ENCODE measurements at places on chromosomes 12 and 14. TPM values are rescaled to one million over a fixed set of nuclear protein-coding genes. Genes with fewer than 3 reads are reported as not detected.

DNA sequence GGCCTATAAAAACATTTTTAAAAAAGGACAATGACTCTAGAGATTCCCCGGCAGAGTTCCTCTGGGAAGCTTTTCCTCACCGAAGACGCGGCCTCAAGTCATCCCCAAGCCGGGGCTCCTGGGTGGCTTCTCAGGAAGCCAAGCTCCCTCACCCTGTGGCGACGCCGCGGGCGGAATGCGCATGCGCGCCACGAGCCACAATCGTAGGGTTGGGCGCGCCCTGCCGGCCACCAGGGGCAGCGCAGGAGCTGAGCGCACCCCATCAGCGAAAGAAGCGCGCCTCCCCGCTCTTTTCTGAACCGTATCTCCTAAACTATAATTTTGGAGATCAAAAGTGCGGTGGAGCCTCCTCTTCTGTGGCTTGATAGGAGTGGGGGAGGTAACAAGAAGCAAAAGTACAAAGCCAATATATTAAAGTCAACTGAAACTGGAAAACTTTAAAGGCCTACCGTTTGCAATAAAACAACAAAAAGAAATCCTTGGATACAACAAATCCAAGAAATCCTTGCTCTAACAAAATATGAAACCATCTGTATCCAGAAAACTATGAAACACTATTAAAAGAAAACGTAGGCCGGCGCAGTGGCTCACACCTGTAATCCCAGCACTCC lies 17.4 kb upstream of the CHFR start:
- peak; percentile 34 for DNase-seq
- H3K4me3 ChIP-seq = no peak overlapping the region
- no peaks in the 10 kb centered on the region for H3K36me3 ChIP-seq
- peaks cover 17% of the 10 kb centered on the region for H3K4me1 ChIP-seq
- peaks cover 52% of the 10 kb centered on the region for H3K27me3 ChIP-seq

GRCh38 chr12:19553175-19553574 lies 113.9 kb downstream of the AEBP2 start:
- no peaks in the 10 kb centered on the region for H3K4me1 ChIP-seq
- no peak overlapping the region for H3K4me3 ChIP-seq
- no peaks in the 10 kb centered on the region for H3K27me3 ChIP-seq
- DNase-seq = no peak
- H3K27ac ChIP-seq = no peak overlapping the region

DNA sequence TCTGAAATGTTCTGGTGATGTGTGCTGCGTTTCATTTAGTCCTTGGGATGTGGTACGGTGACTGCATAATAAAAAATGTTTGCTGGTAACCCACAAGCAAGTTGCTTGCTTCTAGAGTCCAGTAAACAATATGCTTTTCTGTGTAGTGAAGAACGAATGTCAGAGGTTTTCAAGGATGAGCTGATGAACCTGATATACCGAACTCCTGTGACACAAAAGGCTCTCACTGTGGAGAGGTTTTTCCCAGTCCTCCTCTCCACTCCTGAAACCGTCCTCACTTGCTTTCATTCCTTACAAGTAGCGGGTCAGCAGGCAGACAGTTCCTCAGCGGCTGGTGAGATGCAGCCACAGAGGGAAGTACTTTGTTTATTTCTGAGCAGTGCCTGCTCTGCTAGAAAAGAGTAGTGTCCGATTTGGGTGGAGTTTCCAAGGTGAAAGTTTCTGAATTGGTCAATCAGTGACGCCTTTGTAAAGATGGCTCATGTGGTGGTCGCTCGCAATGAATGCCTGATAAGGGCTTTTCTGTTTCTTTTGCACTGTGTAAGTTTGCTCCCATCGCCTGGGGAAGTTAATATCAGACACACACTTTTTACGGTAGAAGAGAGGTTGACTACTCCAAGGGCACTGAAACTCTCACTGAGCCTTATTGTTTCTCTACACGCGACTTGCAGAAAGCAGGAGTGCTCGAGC lies 3.0 kb downstream of the ETV6 start:
- H3K4me3 ChIP-seq = peak overlapping the region; percentile 96
- peaks cover 64% of the 10 kb centered on the region for H3K4me1 ChIP-seq
- no peak for DNase-seq
- no peaks in the 10 kb centered on the region for H3K27me3 ChIP-seq
- H3K27ac ChIP-seq = peak overlapping the region; percentile 86
- H3K36me3 ChIP-seq = no peaks in the 10 kb centered on the region

DNA sequence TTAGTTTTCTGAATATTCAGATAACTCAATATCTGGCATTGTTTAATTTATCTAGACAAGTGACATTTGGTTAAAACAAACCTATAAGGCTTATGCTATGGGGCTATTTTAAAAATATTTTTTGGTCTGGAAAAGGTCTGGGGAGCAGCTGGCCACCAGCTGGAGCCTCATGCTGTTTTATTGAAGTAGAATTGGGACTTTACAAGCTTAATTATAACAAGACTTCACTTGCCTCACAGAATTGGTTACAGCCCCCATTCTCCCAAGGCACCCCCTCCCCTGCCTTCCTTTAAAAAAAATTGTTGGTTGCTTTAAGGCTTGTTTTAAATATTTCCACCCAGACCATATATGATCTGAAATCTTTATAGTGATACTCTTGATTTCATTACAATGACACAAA lies 453.9 kb downstream of the ADAMTS20 start:
- H3K4me3 ChIP-seq = no peak overlapping the region
- no peaks in the 10 kb centered on the region for H3K4me1 ChIP-seq
- no peaks in the 10 kb centered on the region for H3K27me3 ChIP-seq
- H3K27ac ChIP-seq = no peak overlapping the region

DNA sequence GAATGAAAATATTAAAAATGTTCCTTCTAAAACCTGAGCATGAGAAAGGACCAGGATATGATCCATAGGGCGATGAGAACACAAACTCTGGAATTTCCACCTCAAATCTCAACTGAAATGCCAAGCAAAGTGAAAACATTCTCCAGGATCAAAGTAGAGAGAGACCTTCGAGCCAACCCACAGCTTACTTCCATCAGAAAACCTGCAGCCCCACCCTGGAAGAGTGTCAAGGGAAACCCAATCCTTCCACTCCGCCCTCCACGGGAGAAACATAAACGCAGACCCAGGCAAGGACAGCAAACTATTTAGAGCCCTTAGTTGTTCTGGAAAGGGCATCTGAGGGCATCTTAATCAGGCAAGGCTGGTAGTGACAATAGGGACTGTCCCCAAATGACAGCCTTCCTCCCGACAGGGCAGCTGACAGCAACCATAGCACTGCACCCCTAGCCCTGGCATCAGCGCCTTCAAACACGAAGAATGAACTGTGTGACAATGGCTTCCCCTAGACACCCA lies 21.8 kb downstream of the SLC15A4 start:
- H3K27me3 ChIP-seq = no peaks in the 10 kb centered on the region
- no peak overlapping the region for H3K27ac ChIP-seq

GRCh38 chr12:113643177-113643974 lies 171.7 kb upstream of the LHX5 start:
- H3K27me3 ChIP-seq = no peaks in the 10 kb centered on the region
- no peaks in the 10 kb centered on the region for H3K36me3 ChIP-seq
- H3K4me3 ChIP-seq = no peak overlapping the region
- no peaks in the 10 kb centered on the region for H3K4me1 ChIP-seq

DNA sequence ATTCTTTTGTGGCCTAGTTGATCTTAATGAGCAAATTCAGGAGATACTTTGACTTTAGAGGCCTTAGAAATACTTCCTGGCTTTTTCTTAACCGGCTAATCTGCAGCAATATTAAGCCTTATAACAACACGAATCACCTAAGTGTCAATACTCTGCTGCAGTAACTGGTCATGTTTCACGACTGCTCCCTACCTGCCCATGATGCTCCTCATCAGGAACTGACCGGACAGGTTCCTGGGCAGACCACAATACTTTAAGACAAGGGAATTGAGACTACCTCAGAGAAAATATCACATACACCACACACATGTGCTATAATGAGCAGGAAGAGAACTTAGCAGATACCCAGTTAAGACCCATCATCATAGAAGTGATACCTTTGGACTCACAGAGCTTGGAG lies 211.9 kb upstream of the BMP4 start:
- no peak for DNase-seq
- no peaks in the 10 kb centered on the region for H3K36me3 ChIP-seq
- H3K4me1 ChIP-seq = no peaks in the 10 kb centered on the region

DNA sequence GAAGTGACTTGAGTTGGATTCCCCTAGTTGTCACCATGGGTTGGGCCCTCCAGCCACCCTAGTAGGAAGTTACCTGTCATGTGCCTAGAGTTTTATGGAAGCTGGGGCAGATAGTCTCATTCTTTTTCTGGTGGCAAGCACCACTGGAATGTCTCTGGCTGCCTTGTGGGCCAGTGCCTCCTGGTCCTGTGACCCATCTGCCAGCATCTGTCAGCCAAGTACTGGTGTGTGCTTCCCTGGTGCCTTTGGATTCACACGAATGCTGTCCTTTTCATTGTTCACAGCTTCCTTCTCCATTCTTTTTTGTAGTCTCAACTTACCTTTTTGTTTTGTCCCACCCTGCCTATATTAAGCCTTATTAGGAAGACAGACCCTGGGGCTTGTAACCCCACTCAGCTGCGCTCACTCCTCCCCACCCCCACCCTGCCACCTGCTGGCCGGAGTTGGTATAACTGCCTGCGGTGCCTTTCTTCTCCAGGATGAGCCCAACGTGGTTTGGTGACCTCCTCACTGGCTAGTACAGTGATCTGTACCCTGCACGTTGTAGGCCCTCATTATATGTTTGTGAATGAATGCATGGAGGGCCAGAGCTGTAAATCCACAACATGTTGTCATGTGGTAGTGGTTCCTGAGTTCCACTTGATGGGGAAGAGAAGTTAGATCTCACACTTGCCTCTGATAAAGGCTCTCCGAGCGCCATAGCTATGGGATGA lies 125.7 kb downstream of the TSPAN9 start:
- peak; percentile 20 for DNase-seq
- no peak overlapping the region for H3K27ac ChIP-seq
- H3K36me3 ChIP-seq = no peaks in the 10 kb centered on the region
- H3K27me3 ChIP-seq = peaks cover 28% of the 10 kb centered on the region

DNA sequence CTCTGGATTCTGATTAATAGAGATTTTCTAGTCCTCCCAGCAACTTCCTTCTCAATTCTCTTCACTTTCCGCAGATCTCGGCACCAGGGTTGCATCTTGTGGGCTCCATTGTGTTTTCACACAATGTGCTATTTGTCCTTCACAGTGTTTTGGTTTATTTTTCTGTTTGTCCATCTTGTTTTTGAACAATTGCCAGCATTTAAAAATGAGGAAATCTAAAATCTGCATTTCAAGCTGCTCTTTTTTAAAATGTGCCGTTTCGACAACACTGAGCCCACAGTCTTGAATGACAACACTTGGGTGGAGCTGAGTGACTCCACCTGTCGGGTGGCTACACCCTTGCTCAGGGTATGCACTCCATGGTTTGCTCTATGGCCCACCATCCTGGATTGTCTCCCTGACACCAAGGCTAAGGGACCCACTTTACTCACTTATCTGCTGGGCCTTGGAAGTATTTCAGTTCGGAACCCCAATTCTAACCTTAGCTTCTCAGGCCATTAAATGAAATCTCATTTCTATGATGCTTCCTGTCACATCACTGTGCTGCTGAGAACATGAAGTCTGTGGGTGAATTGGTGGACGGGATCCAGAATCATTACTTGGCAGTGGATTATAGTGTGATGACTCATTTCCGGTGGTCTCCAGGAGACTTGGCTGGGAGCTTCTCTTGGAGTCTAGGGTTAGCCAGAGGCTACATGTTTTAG lies 3.4 kb upstream of the MYRFL start:
- no peaks in the 10 kb centered on the region for H3K36me3 ChIP-seq
- no peak for DNase-seq
- H3K4me1 ChIP-seq = no peaks in the 10 kb centered on the region
- no peak overlapping the region for H3K27ac ChIP-seq
- no peaks in the 10 kb centered on the region for H3K27me3 ChIP-seq

GRCh38 chr12:106981788-106982187 lies 5.2 kb downstream of the MTERF2 start:
- H3K4me3 ChIP-seq = no peak overlapping the region
- H3K36me3 ChIP-seq = no peaks in the 10 kb centered on the region
- H3K27ac ChIP-seq = no peak overlapping the region
- no peaks in the 10 kb centered on the region for H3K27me3 ChIP-seq
- peaks cover 9% of the 10 kb centered on the region for H3K4me1 ChIP-seq

DNA sequence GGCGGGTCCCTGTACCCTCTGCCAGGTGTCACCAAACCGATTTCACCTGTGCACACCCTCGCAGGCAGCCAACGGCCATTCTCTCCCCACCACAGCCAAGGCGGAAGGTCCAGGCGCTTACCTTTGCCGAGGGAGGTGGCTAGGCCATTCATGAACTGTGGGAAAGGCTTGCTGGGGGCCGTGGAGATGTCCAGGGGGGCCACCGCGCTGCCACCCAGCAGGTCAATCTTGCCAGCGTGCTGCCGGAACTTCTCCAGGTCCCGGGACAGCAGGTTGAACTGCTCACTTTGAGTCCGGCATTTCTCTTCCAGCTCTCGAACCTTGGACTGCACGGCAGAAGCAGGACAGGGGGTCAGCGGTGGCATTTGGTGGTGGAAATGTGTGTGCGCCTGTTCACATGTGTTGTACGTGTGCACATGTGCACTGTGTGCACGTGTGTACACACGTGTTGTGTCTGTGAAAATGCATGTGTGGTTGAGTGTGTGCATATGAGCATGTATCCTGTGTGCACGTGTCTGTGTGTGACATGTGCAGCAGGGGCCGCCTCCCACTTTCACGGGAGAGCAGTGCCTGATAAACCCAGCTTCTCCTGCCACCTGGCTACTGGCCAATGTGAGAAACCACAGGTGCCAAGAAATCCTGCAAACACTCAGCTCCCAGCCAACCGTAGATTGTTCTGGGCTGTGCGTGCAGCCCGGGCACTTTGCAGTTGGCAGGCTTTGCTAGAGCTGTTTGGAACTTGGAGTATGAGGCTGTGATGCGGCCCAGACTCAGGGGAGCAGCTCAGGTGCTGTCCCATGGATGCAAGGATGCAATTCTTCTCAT lies 118.9 kb downstream of the PIWIL1 start:
- no peak overlapping the region for H3K27ac ChIP-seq
- no peaks in the 10 kb centered on the region for H3K4me1 ChIP-seq
- H3K4me3 ChIP-seq = no peak overlapping the region
- DNase-seq = no peak

GRCh38 chr14:71711125-71711524 lies 221.1 kb upstream of the RGS6 start:
- no peak for DNase-seq
- no peaks in the 10 kb centered on the region for H3K4me1 ChIP-seq
- no peak overlapping the region for H3K27ac ChIP-seq
- H3K4me3 ChIP-seq = no peak overlapping the region

GRCh38 chr12:11758510-11759493 lies 109.3 kb downstream of the ETV6 start:
- H3K4me3 ChIP-seq = no peak overlapping the region
- DNase-seq = peak; percentile 83
- peak overlapping the region; percentile 81 for H3K27ac ChIP-seq
- H3K36me3 ChIP-seq = peaks cover 45% of the 10 kb centered on the region
- H3K4me1 ChIP-seq = peaks cover 81% of the 10 kb centered on the region
- no peaks in the 10 kb centered on the region for H3K27me3 ChIP-seq

GRCh38 chr12:123524378-123524777 lies 9.1 kb downstream of the RILPL1 start:
- H3K36me3 ChIP-seq = no peaks in the 10 kb centered on the region
- H3K27me3 ChIP-seq = peaks cover 8% of the 10 kb centered on the region
- no peak overlapping the region for H3K27ac ChIP-seq

- H3K27ac ChIP-seq = no peak overlapping the region
- no peaks in the 10 kb centered on the region for H3K27me3 ChIP-seq
- H3K36me3 ChIP-seq = peaks cover 97% of the 10 kb centered on the region
- no peak for DNase-seq
- H3K4me1 ChIP-seq = no peaks in the 10 kb centered on the region
These were observed 69.3 kb downstream of the HECTD1 start for GRCh38 chr14:31138301-31138700.

The RBP5 gene
- not detected for polyA plus RNA-seq

The TAS2R8 gene
- not detected for polyA plus RNA-seq

The SUOX gene
- polyA plus RNA-seq = 9.7 TPM

The LTBR gene
- polyA plus RNA-seq = 149 TPM

The SPX gene
- polyA plus RNA-seq = not detected

The SERPINA10 gene
- polyA plus RNA-seq = not detected

The KCNJ8 gene
- polyA plus RNA-seq = not detected

The MLF2 gene
- 113 TPM for polyA plus RNA-seq

Data from CD14-positive monocyte (primary cell).